ENCODE measurements at places on chromosomes 16 and 17.

DNA sequence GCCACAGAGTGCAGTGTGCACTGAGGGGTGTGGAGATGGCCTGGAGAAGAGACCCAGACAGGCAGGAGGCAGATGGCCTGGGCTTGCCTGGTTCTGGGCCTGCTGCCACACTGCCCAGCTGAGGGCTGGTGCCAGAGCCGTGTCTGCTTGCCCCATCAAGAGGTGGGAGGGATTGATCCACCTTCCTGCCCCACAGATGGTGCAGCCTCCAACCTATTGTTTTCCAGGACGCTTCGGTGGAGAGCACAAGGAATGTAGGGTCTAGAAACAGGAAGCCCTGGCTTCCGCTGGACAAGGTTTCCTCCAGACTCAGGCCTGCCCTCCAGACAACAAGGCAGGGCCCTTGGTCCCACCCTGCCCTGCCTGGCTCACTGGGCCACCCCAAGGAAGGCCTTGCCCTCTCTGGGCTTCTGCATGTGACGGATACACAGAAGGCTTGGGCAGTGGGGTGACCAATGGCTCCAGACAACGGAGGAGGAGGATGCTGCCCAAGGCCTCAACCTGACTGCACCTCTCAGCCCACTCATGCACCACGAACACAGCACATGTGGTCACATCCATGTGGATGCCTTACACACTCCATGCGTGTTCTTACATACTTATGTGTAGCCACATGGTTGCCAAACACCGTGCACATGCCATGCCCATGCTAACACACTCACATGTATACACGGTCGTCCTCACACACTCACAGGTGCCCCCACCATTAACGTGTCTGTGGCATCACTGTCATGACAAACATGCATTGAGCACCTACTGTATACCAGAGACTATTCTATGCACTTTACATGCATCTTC lies 6.5 kb upstream of the CDH5 start:
- no peak for DNase-seq

DNA sequence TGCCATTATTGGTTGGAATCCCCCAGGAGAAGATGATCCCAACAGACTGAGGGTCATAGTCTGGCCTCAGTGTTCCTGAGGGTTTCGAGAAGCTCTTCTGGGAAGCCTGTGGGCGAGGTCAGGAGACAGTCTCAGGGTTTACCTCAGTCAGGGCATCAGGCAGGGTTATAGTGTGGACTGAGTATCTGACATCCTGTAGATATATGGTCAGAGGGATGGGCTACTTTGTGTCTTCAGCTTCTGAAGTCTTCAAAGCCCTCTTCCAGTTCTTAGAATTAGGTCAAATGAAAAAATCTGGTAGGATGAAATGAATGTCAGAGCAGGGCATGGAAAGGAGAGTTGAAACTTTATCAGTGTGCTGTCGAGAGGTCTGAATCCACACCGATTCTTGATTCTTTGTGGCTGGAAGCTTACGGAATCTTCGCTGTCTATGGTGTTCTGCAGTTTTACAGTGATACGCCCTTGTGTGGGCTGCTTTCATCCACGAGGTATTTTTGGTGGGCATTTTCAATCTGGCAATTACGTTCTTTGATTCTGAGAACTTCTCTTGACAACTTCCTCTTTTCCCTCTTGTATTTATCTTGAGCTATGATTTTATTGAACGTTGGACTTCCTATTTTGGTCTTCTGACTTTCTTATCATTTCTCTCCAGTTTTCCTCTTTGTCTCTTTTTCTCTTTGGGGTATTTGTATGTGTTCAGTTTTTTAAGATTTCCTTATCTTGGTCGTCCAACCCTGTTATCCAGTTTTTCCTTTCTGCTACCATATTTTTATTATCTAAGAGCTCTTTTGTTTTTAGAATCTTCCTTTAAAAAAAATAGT lies 30.4 kb downstream of the BPTF start:
- no peak for DNase-seq

GRCh38 chr16:30369091-30369937 lies 980 bp downstream of the TBC1D10B start:
- DNase-seq = peak; percentile 22

GRCh38 chr17:10048629-10049350 lies 143.7 kb upstream of the RCVRN start:
- no peak for DNase-seq

DNA sequence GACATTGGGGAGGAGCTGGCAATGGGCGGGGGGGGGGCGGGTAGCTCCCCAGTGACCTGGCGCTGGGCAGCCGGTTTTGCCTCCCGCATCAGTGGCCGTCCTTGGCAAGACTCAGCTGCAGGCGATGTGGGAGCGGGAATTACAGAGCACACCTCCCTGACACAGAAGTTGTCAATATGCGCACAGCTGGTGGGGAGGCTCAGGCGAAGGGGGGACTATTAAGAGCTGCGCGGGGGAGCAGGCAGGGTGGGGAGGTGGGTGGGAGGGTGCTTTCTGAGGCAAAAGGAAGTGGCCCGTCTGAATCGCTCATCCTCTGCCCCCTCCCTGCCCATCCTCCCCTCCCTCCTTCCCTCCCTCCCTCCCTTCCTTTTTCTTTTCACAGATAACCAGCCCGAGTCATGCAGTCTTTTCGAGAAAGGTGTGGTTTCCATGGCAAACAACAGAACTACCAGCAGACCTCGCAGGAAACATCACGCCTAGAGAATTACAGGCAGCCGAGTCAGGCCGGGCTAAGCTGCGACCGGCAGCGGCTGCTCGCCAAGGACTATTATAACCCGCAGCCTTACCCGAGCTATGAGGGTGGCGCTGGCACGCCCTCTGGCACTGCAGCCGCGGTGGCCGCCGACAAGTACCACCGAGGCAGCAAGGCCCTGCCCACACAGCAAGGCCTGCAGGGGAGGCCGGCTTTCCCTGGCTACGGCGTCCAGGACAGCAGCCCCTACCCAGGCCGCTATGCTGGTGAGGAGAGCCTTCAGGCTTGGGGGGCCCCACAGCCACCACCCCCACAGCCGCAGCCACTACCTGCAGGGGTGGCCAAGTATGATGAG lies 44.0 kb downstream of the SREBF1 start:
- DNase-seq = peak; percentile 47
